ENCODE measurements at places on chromosomes 7 and 10. TPM values are rescaled to one million over a fixed set of nuclear protein-coding genes. Genes with fewer than 3 reads are reported as not detected.

Gene HOXA11
- not detected for total RNA-seq

Gene CHAT
- not detected for total RNA-seq

Gene CYP26C1
- 0.05 TPM for total RNA-seq

Gene CYP3A7
- not detected for total RNA-seq

Gene CASTOR2
- 3.5 TPM for total RNA-seq

Gene NUTM2E
- 0.20 TPM for total RNA-seq

Gene RBP3
- total RNA-seq = not detected

Gene FXYD4
- not detected for total RNA-seq

Gene CPEB3
- total RNA-seq = 2.6 TPM

Gene SLC26A3
- not detected for total RNA-seq

Gene PLXDC2
- total RNA-seq = not detected

Gene ITGA8
- not detected for total RNA-seq

Gene OGDHL
- total RNA-seq = not detected

Gene CALCR
- total RNA-seq = not detected

Gene ADRA2A
- total RNA-seq = not detected

Gene ADAMTS14
- total RNA-seq = not detected

Gene CHCHD3
- total RNA-seq = 40.9 TPM
